T-helper 2 cell (primary cell): ENCODE measurements at places on chromosomes 5 and 9.

GRCh38 chr5:143860211-143860610 is 48.2 kb downstream of the HMHB1 start:
- DNase-seq, result no peak

- DNase-seq, result no peak
Observed at GRCh38 chr9:81791076-81791475, 101.7 kb upstream of the TLE1 start.

GRCh38 chr5:93058309-93058708 is 522.7 kb downstream of the NR2F1-AS1 start:
- no peak for DNase-seq

DNA sequence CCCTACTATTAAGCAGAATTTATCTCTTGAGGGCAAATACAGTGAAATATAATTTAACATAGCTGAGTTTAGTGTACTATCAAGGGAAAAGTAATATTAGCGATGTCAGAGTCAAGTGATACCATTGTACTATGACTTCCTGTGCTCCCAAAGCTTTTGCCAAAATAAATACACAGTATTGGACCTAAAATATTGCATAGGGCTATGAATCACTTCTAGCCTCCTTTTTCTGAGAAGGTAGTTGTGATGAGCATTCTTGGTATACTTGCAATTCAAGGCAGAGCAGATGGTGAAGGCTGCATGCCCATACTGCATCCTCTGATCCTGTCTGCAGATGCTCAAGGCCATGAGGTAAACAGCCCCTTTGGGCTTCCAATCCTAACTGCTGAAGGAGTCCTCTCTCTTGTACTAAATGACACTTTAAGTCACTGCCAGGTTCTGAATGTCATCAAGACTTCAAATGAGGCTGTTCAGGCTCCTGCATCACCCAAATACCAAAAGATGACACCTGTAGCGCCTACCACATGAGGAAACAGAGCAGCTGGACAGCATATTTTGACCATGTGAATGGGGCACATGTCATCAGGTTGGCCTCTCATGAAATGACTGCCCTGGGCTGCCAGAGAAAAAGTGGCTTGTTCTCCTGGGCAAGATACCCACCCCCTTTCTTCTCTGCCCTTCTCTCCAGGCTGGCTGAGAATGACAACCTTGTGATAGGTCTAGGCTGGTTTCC is 29.7 kb upstream of the PPP2CA start:
- DNase-seq, result no peak

- DNase-seq, result no peak
Observed at GRCh38 chr5:87081511-87082372, 185.9 kb upstream of the RASA1 start.

- DNase-seq, result no peak
Observed at GRCh38 chr5:87588316-87588715, 175.6 kb upstream of the CCNH start.

DNA sequence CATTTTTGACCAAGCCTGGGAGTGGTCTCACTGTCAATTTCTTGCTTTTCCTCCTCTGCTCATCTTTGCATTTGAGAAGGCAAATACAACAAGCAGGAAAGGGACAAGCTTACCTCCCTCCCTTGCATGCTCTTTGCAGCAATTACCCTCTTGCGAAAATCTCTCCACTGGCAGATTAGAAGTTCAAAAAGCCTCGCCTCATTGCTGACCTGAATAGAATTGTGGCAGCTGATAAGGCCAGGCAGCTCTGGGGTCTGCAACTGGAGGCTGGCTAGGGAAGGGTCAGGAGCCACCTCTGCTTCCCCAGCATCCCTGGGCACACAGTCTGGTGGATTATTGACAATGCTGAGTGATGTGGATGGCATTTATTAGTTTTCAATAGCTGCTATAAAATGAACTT is 362.3 kb upstream of the KIF2A start:
- DNase-seq, result no peak

DNA sequence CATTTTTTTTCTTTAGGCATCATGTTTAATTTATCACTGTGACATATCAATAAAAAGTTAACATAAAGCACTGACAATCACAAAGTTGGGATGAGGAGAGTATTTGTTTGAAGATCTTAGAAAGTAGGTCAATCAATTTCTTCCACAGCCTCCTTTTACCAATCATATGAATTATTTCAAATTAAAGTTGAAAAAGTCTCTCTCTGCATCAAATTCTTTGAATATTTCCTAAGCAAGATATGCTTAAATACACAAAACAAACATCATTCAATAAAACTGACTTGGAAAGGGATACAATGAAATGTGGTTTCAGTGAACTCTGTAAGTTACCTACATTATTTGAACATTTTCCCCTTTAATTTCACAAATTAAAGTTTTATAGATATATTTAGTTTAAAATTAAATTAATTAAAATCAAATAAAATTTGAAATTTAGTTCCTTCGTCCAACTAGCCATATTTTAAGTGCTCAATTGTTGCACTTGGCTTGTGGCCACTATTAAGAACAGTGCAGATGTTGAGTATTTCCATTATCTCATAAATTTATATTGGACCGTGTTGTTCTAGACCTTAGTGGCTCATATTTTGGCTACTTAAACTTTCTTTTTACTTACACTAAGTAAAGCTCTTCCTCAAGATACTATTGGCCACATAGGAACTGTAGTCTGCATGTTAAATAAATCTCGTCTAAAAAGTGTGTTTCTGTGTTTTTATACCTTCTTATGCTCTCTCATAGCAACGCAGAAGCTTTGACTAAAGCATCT is 949.7 kb upstream of the NUDT12 start:
- no peak for DNase-seq

DNA sequence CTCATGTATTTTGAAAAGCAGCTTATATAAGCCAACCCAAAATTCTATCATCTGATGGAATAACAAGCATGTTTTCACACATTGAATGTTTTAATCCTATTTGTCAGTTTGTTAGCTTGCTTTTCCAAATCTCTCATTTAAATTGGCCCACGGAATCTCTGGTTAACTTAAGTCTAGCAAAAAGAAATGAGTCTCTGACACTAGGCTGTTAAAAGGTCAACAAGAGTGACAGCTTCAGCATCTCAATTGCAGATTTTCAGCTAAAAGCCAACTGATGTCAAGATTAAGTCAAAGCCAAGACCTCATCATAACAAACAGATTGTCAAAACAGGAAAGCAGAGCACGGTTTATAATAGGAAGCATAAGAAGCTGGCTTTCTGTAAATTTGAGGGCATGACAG is 49.4 kb upstream of the CDH9 start:
- no peak for DNase-seq

- no peak for DNase-seq
Observed at GRCh38 chr5:159971038-159971437, 37.9 kb upstream of the TTC1 start.

DNA sequence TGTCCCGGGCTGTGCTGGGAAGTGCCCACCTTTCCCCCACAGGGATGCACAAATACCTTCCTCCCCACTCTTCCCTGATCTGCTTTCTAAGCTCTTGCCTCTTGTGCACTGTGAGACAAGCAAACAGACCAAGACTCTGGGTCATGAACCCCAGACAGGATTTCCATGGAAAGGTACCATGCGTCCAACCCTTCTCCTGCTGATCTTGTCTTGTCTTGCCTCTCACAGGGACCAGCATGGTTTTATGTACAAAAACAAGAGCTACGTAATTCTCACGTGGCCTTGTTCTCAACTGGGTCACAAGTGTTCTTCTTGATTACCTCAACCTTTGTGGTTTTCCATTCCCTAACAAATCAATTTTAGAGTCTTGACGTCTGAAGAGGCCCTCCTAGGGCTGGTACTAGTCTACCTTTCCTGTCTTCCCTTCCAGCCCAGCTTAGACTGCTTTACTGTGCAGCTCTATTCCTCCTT is 176.5 kb upstream of the MAP3K1 start:
- DNase-seq, result no peak

DNA sequence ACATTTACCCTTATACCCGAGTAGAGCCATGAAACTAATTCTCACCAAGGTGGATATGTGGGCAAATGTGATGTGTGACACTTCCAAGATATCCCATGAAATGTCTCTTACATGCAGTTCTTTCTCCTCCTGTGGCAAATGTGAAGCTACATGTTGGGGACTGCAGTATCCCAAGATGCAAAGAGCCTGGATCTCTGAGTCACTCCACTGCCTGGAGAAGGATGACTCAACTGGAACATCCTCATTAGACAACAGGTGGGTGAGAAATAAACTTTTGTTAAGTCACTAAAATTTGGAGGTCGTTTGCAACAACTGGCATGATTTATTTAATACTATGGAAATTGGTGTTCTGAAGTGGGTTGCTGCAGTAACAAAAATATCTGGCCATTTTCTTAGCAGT is 36.5 kb upstream of the TENT4A start:
- no peak for DNase-seq

DNA sequence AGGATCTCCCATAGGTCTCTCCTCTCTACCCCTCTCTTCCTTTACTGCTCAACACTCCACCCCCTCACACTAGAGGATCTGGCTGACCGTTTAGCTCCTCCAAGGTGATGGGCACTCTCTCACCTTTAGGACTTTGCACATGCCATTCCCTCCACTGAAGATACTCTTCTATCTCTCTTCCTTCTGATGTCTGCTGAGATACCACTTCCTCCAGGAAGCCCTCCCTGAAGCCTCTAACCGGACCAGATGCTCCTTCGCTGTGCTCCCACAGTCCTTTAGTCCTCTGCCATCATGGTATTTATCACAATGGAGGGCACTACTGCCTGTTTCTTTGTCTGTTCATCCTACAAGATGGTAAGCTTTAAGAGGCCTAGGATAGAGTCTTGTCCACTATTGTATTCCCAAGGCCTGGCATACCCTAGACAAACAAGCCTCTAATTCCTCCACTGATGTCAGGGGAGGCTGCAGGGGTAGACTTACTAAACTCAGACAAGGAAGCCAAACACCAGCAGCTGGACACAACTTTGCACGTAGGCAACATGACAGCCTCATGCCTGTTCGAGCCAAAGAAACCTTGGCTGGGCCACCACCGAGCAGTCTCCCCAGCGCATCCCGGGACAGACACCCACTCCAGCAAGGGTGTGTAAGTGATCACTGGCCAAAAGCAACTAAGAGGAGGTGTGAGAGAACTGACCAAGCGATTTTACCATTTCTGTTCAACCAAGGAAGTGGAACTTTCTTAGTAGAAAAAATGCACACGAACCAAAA is 20.2 kb downstream of the ORM2 start:
- DNase-seq, result no peak

DNA sequence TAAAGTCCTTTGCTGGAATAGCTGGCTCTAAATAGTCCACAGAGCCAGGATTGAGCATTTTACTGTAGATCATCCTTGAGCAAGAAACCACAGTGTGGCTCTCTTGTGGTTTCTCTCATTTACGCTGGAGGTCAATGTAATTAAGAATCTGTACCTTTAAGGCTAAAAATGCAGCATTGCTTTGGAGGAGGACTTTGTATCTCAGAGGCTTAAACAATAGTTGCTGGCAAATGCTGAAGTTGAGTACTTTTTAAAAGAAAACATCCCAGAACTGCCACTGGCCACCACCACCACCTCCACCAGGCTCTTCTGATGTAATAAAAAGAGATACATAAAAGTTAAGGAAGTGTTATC is 177.3 kb upstream of the ADAMTSL1 start:
- DNase-seq, result no peak

DNA sequence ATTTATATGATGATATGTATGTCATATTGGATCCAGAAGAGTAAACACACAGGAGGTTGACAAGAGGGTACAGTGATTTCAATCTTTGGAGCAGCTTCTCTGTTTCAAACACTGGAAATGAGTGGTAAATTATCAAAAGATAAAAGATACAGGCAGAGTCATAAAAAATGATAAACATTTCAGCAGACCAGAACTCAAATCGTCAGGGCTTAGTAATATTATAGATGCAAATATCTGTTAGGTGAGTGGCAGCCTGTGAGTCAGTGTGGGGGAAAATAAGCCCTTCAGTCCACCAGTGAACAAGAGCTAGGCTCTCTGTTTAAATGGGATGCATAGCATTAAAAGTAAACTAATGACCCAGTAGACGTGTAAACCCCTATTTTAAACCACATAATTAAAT is 1378.1 kb downstream of the EFNA5 start:
- DNase-seq, result no peak
